ENCODE measurements at places on chromosomes 12 and 14.

DNA sequence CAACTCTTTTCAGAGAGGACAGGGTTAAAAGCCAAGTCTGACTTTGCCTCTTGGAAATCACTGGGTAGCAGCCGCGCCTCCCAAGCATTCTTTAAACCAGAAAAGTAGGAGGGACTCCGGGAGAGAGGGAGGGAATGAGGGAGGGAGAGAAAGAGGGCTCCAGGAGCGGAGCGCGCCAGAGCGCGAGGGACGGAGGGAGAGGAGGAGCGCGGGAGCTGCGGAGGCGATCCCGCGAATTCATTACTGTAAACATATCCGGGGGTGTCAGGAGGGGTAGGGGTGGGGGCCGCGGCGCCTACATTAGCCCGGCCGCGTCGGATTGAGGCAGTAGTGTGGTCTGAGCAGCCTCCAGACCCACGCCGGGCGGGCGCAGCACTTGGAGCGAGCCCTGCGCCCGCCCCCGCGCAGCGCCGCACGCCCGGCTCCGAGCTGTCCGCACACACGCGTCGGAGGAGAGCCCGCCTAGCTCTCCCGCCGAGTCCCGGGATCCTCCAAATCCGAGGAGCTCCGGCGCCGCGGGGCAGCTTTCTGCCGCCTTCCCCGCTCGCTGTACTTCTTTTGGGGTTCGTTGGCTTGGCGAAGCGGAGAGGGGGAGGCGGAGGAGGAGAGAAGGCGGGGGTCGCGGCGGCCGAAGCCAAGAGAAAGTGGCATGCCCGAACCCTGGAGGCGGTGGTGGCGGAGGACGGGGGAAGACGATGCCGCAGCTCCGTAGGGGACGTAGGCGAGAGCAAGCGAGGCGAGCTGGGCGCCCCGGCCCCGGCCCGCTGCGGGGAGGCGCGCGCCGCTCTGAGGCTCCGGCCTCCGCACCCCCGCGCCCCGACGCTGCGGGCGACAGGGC is 3.3 kb downstream of the FLRT2 start:
- no peak for DNase-seq

DNA sequence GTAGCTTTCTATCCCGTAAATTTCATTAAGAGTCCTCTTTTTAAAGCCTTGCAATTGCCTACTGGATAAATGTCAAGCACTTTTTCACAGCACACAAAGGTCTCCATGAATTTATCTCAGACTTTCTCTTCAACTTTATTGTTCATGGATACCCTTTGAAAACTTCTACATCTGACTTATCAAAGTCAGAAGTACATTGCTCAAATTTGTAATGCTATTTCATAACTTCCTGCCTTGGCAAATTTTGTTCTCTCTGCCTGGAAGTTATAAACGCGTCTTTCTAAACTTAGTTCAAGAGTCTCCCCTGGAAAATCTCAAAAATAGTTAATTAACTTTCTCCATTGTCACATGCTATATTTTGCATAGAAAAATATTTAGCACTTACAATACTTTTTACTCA is 55.9 kb upstream of the RERGL start:
- no peak for DNase-seq

GRCh38 chr12:56840922-56841321 is 77.8 kb downstream of the HSD17B6 start:
- no peak for DNase-seq

GRCh38 chr12:32846053-32846452 is 50.5 kb downstream of the PKP2 start:
- DNase-seq: no peak

DNA sequence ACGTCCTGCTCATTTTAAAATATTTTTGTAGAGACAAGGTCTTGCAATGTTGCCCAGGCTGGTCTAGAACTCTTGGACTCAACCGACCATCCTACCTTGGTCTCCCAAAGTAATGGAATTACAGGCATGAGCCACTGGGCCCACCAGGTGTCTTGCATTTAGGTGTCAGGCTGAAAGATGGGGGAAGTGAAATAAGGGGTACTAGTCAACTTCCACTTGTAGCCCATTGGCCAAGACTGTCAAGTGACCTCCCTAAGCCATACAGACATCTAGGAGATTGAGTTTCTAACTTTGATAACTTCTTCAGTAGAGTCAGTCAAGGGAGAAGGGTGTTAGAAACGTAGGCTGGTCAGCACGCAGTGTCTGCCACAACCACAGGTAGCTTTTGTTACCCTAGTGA is 32.0 kb downstream of the ARF6 start:
- DNase-seq: no peak

- DNase-seq: peak; percentile 52
Observed at GRCh38 chr12:32139064-32139421, 32.4 kb downstream of the BICD1 start.

DNA sequence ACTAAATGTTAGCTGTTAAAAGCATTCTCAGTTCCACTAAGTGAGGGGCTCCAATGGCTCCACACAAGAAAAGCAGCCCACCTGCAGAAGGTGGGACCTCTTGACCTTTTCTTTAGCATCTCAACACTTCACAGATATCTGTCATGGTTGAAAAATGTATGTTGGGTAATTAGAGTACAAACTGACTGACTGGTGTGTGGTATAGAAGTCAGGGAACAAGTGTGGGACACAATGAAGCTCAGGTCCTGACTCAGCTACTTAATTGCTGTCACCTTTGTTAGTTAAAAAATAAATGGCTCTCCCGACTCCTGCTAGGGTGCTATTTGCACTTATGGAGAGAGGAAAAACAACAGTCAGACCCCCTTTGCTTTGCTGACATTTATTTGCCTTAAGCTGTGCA is 299.0 kb downstream of the TTC6 start:
- no peak for DNase-seq
